ENCODE measurements at places on chromosomes 4 and X.

DNA sequence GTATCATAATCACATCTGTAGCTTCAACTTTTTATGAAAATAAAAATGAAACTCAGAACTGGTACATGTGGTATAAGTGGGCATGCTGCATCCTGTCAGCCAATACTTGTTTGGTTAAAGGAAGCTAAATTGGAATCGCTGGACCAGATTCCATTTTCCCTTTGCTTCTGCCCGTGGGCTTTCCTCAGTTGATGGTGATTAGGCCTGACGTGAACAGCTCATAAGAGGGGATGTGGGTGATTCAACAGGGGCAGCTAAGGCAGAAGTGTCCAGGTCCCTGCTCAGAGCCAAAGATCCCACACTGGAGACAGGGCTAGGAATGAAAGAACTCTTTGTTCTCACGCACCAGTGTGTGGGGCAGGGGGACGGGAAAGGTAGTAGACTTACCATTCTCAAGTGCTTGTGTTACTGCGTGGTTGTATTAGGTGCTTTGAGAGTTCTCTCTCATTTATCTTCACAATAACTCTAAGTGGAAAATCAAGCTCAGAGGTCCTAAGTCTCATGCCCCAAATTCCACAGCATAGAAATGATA, 63.2 kb upstream of the GUCY1A1 start:
- no peak for DNase-seq

- no peak for DNase-seq
Observed at GRCh38 chr4:110211007-110211769, 12.8 kb upstream of the ELOVL6 start.

GRCh38 chr4:161320377-161320776, 843.4 kb downstream of the FSTL5 start:
- peak; percentile 3 for DNase-seq

- peak; percentile 74 for DNase-seq
Observed at GRCh38 chr4:140237616-140238350, 83.8 kb upstream of the MAML3 start.

DNA sequence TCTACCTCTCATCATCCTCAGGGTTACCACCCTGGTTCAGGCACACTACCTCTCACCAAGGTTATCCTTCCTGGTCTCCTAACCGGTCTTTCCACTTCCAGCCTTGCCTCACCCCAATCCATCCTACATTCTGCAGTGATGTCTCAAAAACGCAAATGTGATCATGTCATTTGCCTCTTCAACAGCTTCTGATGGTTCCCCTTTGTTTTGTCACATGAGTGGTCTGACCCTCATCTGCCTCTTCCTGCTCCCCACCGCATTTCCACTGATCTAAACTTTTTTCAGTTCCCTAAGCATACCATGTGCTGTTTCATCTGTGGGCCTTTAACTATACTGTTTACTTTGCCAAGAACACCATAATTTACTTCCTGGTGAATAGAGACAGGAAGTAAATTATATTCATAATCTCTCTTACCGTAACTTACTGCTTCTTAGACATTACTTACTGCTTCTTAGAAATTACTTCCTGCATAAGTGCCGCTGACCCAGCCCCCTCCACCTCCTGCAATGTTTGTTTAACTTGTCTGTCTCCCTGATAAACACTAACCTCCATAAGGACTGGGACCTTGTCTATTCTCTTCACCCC, 27.1 kb upstream of the NSUN7 start:
- no peak for DNase-seq

DNA sequence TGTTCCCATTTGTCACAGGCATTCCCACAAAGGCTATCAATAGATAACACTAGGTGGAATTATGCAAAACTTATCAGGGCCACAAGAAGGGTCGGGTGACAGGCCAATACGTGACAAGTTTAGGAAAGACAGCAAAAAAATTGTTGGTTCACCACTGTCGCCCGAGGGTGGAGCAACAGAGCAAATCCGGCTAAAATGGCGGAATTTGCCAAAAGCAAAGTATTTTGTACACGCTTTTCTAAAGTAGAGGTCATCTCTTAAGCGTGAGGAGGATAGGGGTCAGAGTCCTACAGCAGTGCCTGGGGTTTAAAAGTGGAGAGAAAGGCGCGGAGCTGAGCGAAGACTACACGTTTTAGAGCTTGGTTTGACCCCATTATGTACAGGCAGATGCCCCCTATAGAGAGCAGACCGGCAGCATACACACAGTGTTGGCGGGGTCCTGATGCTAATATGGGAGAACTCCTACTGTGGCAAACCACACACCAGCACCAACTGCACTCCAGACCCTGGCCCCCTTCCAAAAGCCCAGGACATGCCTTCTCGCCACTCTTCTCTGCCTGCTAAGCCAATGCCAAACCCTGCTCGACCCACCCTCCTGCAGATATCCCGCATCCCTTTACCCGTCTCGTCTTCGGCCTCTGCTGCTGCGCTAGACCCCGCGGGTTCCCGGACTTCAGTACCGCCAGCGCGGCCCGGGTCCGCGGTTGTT, 733 bp downstream of the CCNA2 start:
- no peak for DNase-seq

DNA sequence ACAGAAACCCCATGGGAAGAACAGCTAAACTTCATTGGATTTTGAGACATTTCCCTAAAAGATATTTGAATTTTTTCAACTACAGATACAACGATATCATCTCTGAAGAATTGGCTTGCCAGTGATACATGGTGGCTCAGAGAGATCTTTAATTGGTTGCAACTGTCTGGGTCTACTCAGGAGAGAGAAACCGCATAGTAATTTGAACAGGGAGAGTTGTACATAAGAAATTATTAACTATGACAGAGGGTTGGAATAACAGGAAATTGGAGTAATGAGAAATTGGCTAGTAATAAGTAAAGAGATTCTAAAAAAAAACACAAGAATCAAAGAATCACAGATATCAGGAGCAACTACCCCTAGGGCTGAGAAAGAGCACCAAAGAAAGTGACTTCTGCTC, 118.4 kb downstream of the KLHL13 start:
- DNase-seq: no peak

GRCh38 chr4:88320780-88321373, 36.5 kb upstream of the PPM1K start:
- no peak for DNase-seq

- DNase-seq: no peak
Observed at GRCh38 chrX:93422693-93423092, 250.7 kb downstream of the NAP1L3 start.

DNA sequence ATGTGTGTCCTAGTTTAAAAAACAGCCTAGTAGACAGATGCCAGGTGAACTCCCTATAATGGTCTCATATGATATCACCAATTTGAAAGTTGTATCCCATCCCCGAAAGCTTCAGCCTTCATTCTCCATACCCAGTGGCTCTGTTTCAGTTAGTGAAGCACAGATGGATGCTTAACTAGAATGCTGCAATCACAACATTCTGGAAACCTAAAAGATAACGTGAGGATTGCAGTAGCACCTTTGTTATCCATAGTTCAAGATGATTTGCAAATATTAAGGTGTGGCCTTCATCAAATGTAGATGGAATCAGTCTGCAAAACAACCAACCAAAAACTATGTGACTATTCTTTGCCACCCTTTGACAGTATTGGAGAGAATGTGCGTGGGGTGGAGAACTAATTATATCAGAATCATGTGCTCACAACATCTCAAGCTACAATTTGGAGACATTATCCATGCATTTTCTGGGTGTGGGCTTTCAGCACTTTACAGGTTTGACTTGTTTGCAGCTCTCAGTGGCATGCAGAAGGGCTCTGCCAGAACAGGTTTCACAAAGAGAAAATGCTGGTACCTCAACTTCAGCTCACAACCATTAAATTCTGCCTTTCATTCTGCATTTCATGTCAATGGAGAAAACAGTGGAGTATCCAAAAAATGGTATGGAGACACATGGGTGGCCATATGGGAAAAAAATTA, 18.3 kb upstream of the PPID start:
- no peak for DNase-seq

GRCh38 chr4:70914631-70915030, 12.5 kb downstream of the MOB1B start:
- no peak for DNase-seq

- DNase-seq: peak; percentile 0
Observed at GRCh38 chr4:3703677-3704521, 62.3 kb upstream of the ADRA2C start.

GRCh38 chr4:153252122-153252521, 47.9 kb downstream of the TRIM2 start:
- DNase-seq: no peak

GRCh38 chrX:48999030-48999429, 3.0 kb downstream of the GRIPAP1 start:
- no peak for DNase-seq

GRCh38 chr4:68466185-68466584, 18.9 kb downstream of the TMPRSS11E start:
- no peak for DNase-seq

GRCh38 chr4:86688026-86688425, 93.9 kb downstream of the PTPN13 start:
- no peak for DNase-seq

DNA sequence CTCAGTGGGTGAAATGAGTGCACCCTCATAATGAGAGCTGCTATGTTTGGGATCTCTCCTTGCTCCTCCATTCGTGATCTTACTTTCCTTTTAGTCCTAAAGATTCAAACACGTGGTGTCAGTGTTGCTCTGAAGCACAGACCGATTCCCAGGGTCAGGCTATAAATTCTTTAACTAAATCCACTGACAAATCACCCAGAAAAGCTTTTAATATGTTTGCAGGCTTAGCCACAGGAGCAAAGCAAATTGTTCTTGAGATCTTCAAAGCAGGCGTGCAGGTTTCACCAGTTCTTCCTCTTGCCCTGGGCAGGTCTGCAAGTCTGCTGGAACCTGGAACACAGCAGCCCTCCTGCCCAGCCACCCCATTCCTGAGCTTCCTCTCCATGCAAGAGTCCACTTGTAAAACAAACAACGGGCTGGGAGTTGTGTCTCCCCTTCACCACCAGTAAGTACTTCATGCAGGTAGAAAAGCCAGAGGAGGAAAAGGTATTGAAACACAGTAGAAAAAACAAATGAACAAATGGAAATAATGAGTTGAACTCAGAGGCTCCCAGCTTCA, 70.1 kb upstream of the ENPP6 start:
- DNase-seq: no peak

GRCh38 chrX:150364347-150365050, 1.4 kb downstream of the MAMLD1 start:
- no peak for DNase-seq

- peak; percentile 96 for DNase-seq
Observed at GRCh38 chr4:104591510-104591911, 96.8 kb upstream of the CXXC4 start.

All from NCI-H748 treated with DMSO at 0.1 percent for 48 hours (cell line).